ENCODE measurements at places on chromosomes 12 and 14.

DNA sequence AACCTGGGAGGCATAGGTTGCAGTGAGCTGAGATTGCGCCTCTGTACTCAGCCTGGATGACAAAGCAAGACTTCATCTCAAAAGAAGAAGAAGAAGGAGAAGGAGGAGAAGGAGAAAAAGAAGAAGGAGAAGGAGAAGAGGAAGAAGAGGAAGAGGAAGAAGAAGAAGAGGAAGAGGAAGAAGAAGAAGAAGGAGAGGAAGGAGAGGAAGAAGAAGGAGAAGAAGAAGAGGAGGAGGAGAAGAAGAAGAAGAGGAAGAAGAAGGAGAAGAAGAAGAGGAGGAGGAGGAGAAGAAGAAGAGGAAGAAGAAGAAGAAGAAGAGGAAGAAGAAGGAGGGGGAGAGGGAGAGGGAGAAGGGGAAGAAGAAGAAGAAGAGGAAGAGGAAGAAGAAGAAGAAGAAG, 12.9 kb upstream of the KRT8 start:
- no peak for DNase-seq

- no peak for DNase-seq
Measured at GRCh38 chr14:79383475-79383874, 827.8 kb downstream of the DIO2 start.

GRCh38 chr12:47813511-47814196, 6.0 kb downstream of the HDAC7 start:
- DNase-seq = no peak

GRCh38 chr12:11706509-11707379, 57.3 kb downstream of the ETV6 start:
- no peak for DNase-seq

DNA sequence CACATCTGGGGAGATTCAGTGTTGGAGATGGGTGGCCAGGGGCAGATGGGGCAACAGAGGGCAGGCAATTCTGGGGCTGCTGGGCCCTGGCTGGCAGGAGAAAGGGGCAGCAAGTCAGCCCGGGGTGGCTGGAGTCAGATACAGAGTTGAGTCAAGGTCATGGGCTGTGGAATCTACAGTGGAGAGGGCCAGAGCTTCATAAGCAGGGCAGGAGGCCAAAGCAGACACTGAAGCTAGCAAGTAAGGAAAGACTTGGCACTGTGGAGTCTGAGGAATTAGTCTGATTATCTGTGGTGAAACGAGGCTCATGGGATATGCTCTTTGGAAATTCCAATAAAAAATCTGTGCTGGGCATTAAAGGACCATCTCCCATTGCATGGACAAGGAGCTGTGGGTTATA, 95.5 kb downstream of the TMX1 start:
- no peak for DNase-seq

DNA sequence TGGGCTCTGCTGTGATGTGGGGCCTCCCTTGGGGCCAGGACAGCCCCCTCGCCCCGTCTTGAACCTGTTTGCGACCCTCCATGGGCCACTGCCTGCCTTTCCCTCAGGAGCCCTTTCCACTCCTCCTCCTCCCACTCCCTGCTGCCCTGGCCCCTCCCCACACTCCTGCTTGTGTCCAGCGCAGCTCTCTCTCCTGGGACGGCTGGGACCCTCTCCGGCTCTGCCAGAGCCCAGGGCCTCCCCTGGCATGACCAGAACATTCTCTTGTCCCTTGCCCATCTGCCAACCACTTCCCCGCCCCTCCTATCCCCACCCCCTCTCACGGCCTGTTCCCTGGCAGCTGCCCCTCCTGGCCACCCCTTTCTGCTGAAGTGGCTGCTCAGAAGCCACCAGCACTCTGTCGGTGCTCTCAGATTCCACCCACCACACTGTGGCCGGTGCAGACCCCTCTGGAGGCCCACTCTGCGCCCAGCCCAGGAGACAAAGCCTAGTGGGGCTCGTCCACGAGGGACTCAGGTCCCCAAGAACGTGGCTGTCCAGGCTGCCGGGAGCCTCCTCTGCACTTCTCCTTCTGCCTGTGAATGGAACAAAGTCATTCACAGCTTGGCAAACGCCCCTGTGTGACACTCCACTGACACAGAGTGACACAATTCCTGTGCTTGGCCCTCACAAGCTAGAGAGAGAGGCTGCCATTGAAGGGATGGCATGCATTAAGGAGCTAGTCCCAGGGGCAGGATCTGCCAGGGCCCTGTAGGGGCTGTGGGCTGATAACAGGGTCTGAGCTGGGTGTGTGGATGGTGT, 1.4 kb downstream of the ASPG start:
- DNase-seq = no peak

DNA sequence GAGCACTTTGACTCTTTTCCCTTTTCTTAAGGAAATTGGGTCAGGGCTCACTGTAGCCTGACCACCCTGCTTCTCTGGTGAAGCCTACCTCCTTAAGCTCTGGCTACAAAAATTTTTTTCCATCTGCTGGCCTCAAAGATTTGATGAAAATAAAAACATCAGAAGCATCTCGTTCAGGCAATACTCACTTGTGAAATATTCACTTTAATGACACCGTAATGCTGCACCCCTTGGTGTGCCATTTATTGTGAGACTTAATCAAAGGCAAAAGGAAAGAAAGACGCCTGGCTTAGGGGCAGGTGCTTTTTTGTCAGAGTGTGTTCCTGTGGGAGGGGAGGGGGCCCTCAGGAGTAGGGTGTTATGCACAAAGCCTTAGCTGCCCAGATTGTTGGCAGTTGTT, 155.0 kb upstream of the TMPO start:
- no peak for DNase-seq

- DNase-seq = no peak
Measured at GRCh38 chr12:92721656-92722055, 18.9 kb downstream of the PLEKHG7 start.

DNA sequence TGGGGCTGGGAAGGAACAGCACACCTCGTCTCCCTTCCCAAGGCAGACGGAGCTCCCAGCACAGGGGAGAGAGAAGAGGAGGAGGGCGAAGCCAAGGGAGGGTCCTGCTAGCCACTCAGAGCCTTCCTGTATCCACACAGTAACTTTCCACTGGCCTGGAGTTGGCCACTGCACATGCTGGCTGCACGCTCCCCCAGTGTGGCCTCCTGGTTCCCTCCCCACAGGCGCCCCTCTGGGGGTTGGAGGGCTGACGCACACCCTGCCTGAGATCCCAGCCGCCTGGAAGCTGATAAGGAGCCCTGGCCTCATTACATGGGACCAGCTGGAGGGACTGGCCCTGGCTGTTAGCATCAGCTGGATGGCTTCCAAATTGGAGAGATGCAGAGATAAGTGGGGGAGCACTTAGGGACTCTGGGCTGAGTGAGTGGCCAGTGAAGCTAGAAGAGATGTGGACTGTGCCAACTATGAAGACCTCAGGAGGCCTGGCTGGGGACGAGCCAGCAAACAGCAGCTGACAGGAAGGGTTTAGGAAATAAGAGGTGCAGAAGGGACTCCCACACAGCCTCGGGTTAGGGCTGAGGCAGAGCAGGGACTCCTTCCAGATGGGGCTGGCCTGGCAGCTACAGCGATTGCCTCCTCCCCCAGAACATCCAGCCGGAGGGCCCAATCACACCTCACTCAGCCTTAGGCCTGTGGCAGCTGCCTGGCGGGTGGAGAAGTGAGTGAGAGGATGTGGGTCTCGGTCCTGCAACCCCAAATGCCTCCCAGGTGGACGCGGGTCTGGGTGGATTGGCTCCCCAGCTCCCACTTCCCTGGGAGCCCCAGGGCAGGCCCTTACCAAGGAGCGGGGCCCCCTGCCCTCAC, 26.3 kb upstream of the BCDIN3D start:
- peak; percentile 96 for DNase-seq

GRCh38 chr12:82430541-82431145, 72.3 kb downstream of the METTL25 start:
- DNase-seq = no peak

DNA sequence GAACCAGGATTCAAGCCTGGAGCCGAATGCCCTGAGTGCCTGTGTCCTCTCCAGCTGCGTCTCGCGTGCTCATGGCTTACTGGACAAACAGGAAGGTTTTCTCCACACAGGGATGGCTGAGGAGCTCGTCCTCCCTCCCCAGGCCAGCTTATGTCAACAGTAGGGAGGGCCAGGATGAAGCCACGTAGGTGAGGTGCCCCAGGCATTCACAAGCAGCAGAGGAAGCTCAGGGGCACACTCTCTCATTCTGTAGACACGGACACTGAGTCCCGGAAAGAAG, 49.3 kb downstream of the TRPV4 start:
- DNase-seq = no peak

DNA sequence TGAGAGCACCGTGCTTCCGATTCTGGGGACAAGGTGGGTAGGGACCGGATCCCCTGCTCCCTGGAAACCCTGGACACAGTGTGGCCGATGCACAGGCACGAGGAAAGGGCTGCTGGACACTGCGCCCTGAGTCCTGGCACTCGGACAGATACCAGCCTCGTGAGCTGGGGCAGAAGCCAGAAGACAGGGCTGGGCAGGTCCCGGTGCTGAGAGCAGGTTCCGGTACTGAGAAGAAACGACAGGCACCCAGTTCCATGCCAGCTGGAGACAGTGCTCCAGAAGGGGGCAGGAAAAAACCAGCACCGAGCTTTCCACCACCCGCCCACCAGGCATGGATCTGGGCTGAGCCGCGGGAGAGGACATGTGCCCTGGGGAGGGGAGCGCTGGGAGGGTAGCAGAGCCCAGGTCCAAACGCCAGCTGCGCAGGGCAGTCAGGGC, 6.5 kb downstream of the XRCC3 start:
- no peak for DNase-seq

- DNase-seq = no peak
Measured at GRCh38 chr12:52876372-52876771, 27.6 kb upstream of the KRT78 start.

- DNase-seq = no peak
Measured at GRCh38 chr12:84969226-84969625, 56.6 kb upstream of the SLC6A15 start.

DNA sequence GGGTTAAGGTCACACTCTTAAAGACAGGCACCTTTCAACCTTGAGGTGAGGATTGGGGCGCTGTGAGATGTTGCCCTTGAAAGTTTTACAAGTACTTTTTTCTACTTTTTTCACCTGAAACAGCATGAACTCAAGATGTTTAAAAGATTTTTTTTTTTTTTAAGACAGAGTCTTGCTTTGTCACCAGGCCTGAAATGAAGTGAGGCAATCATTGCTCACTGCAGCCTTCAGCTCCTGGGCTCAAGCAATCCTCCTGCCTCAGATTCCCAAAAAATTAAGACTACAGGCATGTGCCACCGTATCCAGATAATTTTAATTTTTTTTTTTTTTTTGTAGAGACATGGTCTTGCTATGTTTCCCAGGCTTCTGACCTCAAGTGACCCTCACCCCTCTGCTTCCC, 243.9 kb downstream of the DIO2 start:
- DNase-seq = no peak

GRCh38 chr12:70722584-70723343, 85.5 kb upstream of the PTPRB start:
- no peak for DNase-seq

DNA sequence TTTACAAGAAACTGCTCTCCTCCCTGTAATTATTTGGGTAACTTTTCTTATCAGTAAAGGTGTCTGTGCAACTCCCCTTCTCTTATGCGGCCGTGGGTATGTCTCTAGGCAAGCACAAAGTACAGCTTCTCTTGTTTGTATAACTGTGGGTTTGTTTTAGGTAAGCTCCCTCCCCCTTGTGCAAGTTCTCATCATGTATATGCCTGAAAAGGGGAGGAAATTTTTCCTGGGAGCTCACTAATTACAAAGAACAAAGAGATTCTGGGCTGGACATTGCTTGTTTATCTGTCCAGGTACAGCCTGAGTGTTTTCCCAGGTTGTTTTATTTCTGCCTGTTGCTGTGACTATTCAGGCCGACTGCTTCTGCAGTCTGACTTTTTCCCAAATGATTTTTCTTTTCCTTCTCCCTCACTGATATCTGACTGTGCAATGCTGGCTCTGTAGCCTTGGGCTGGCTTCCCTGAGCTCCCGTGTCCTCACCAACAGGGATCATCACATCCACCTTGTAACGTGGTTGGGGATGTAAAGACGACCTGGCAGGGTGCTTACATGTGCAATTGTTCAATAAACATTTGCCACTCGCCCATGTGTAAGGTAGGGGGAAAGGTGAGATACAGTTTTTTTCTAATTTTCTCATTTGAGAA, 916.5 kb downstream of the AACS start:
- no peak for DNase-seq

GRCh38 chr12:95693689-95694088, 96.9 kb downstream of the NTN4 start:
- DNase-seq = no peak

DNA sequence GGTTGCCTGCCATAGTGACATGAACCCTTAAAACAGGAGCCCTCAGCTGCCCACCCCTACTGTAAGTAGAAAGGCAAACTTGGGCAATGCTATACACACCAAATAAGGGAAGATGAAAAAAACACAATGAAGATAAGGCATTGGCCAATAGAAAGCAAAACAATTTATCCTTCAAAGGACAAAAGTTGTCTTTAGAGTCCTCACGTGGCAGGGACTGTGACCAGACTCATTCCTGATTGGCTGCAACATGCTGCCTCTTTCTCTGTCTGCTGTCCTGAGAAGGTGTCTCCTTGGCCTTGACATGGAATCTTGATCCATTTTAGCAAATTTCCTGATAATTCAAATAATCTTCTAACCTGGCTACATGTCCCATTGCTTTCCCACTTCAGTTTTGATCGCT, 131.9 kb downstream of the GPR135 start:
- DNase-seq = no peak

Measured in HS-27A (cell line).